ENCODE measurements at places on chromosomes 4 and X.

DNA sequence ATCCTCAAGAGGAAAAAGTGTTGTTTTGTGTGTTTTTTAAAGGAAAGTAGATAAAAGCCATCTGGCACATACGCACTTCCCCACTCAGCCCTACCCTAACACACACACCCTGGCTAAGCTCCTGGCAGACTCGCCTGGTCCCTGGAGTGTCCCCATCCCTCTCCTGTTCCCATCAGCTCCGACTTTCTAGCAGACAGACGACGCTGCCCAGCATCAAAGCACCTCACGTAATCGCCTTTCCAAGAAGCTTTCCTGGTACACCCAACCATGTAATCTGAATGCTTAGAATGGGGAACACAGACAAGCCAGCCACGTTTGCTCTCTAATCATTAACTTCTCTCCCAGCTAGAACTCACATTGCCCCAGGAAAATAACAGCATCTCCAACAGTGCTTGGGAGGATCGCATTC, 116.2 kb downstream of the AFAP1 start:
- no peak for DNase-seq

GRCh38 chr4:77578145-77578544, 27.5 kb upstream of the CXCL13 start:
- no peak for DNase-seq

DNA sequence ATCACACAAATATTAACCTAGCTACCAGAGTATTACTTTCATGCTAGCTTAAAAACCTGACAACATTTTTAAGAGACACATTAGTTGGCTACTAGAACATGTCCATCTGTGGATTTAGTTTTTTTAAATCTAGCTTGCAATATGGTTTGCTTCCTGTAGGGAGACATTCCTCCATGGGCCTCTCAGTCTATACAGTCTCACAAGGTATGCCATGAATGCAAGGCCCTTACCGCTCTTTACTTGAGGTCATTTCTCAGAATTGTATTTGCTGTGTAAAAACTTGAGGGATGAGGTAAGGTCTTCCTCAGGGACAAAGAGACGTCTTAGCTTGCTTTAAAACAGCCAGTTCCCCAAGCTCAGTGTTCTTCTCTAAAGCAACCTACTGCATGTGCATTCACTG, 26.9 kb downstream of the UBA6 start:
- DNase-seq = no peak

GRCh38 chr4:89483833-89484232, 176.2 kb upstream of the GPRIN3 start:
- DNase-seq = no peak

- no peak for DNase-seq
Measured at GRCh38 chr4:105191621-105192210, 45.0 kb downstream of the TET2 start.

Data from NCI-H1930 (cell line).